NCI-H524 treated with DMSO at 0.1 percent for 48 hours (cell line): ENCODE measurements at places on chromosomes 5 and 9.
A peak's percentile ranks its signal among the peaks of the same experiment; 100 is the strongest.

DNA sequence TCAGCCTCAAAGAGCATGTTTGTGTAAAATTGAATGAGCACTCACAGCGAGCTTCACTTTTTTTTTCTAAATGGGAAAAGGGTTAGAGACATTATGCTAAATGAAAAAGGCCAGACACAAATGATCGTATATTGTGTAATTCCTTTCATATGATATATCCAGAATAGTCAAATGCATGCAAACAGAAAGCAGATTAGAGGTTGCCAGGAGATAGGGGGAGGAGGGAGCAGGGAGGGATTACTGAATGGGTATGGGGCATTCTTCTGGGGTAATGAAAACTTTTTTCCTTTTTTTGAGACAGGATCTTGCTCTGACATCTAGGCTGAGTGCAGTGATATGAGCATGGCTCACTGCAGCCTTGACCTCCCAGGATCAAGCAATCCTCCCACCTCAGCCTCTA is 47.1 kb downstream of the DMAC1 start:
- DNase-seq, result no peak

DNA sequence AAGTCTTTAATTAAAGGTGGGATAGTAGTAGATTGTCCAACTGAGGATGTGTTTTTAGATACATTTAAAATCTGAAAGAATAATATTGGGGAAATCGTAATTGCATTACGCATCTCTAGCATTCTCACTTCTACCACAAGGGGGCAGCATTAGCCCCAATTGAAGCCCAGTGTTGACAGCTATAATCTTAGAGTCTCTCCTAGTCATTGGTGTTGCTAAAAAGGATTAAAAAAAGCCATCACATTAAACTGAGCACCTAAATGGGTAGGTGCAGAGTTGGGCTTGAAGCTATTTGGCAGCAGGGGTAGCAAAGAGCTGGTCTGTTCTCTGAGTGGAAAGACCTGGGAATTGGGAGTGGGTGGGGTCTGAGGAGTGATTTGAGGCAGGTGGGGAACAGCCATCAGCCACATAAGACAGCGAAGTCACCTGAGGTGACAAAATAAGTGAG is 177.2 kb downstream of the OSTF1 start:
- no peak for DNase-seq

DNA sequence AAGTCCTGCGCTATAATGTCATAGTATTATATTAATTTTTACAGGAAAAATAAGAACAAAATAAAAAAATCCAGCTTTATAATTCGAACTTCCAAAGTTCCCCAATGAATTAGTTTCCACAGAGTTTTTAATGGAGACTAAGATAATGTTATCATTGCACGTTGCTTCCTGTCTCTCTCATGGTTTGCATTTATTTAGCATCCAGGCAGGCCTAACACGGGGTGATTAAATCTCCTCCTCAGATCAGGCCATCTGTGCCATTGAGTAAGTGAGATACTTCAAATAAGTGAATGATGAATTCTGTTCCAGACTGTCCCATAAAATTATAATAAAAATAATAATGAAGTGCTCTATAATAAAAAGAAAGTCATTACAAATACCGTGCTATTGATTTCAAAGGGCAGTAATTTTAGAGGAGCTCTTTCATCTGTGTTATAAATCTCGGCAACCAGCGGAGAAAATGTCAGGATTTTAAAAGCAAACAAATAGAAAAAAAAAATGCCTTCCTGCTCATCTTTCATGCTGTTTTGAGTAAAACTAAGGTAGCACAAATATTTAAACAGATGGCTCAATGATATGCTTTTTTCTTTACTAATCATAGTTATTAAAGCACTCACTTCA is 570.6 kb upstream of the ZNF608 start:
- peak; percentile 76 for DNase-seq

- no peak for DNase-seq
These were observed 388 bp downstream of the ANKS6 start for GRCh38 chr9:98795970-98796363.

DNA sequence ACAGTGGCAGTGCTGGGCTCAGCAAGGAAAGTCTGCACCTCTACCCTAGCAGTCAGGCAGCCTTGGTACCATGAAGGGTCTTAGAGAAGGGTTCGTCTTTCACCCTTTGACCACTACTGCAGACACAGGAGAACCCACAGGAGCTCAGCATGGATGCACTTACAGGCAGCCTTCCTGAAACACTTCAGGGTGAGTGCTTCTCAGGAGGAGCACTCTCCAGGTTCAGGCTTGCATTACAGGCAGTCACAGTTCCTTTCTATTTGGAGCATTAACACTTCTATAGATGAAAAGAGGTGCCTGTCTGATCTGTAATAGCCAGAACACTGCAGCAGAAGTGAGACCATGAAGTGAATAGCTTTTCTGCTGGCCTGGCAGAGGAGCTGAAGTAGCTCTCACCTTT is 8.7 kb upstream of the CYLC2 start:
- no peak for DNase-seq

DNA sequence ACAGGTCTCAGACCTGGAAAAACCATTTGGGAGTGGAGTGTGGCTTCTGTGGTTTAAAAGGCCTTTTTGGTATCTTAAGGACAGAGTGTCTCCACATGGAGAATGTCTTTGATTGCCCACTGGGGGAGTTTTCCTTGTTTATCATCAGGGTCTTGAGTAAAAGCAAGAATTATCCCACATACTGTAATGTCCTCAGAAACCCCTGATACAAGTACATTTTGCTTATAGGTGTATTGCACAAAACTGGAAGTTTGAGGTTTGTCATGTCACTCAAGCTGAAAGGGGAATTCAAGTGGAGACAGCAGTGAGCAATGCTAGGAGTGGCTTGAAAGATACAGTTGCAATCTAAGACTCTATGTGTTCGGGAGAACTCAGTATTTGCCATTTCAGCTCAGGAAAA is 62.7 kb upstream of the GRAMD2B start:
- DNase-seq, result no peak

DNA sequence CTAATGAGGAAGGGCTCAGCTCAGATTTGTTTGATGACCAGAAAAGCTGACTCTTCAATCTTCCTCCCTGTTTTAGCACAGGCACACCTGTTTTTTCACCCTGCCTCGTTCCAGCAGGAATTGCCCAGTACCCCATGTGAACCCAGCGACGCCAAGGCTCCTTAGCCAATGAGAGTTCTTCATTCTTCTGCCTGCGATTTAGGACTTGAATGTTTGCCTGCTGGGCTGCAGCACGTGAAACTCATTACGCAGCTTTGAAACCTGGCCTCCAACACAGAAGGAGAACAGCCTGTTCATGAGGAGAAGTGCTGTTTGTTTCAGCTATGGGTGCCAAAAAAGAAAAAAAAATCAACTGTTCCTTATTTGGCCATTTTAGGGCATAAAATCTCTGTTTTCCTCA is 315.5 kb downstream of the TRPM3 start:
- DNase-seq, result no peak

- DNase-seq, result no peak
These were observed 63.7 kb downstream of the MLLT3 start for GRCh38 chr9:20558566-20559016.

DNA sequence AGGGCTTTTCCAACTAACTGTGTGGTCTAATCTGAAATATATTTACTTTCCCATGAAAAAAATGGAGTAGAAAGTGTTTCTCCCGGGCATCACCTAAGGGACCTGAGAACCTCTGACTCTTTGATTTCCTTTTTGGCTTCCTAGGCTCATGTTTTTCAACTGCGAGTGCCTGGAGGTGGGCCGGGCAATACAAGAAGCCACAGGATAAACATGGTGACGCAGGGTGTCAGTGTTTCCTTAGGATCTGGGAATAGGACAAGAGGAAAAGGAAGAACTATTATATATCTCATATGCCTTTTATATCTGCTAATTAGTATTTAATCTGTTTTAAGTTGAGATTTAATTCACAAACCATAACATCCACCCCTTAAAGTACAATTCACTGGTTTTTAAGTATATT is 11.4 kb upstream of the LECT2 start:
- no peak for DNase-seq

- DNase-seq, result no peak
These were observed 1819.8 kb downstream of the MAT2B start for GRCh38 chr5:165325221-165325620.

DNA sequence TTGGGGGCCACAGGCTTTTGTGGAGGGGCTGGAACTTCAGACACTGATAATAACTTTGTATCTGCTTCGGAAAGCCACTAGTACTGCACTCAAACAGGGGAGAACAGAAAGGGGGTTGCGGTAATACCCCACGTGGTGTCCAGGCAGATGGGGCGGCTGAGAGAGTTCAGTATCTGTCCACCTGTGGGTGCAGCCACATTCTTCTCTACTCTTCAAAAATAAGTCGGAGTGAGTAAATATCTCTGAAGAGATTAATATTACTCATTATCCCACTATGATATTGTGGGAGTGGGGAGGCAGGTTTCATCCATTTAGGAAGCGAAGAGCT is 102.1 kb upstream of the SSBP2 start:
- peak; percentile 44 for DNase-seq

GRCh38 chr5:158486566-158486965 is 613.1 kb downstream of the EBF1 start:
- DNase-seq, result no peak

- peak; percentile 100 for DNase-seq
These were observed 21.4 kb upstream of the OTULINL start for GRCh38 chr5:14560091-14560595.

GRCh38 chr5:101517795-101518194 is 614.7 kb upstream of the ST8SIA4 start:
- no peak for DNase-seq

- no peak for DNase-seq
These were observed 139.6 kb downstream of the CMYA5 start for GRCh38 chr5:79829260-79829659.

- no peak for DNase-seq
These were observed 65.4 kb upstream of the SPOCK1 start for GRCh38 chr5:137564398-137564961.

DNA sequence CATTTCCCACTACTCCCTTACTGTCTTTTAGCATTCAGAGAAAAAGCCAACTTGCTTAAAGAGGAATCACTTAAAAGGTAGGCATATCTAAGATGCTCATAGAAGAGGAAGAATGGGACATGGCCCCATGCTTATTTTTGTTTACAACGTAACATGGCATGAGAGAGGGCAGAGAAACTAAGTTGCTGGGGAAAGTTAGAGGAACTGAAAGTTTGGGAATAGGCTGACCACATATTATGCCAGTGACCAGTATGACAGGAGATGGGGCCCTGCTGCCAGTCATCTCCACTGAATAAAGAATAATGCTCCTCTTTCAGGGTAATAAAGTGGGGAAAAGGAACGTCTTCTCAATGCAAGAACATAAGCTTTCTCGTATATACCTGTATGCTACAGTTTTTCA is 1.9 kb downstream of the PLPP6 start:
- no peak for DNase-seq

GRCh38 chr5:82259172-82259800 is 18.9 kb downstream of the RPS23 start:
- DNase-seq, result peak; percentile 27

DNA sequence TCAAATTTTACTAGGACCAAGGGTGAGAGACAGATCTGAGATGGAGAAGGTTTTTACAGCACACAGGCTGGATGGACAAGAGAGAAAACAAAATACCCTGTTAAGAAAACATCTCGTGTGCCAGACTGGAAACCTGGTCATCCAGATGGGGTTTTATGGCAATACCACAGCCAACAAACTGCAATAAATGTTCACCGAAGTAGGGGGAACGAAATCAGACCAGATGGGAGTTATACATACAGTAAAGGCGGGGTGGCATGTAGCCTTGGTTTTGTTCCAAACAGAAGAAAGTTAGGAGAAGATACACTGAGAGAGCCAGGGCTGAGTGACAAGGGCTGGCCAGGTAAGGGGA is 63.3 kb downstream of the DCP2 start:
- no peak for DNase-seq

GRCh38 chr9:38164659-38165221 is 95.7 kb upstream of the SHB start:
- DNase-seq, result no peak

DNA sequence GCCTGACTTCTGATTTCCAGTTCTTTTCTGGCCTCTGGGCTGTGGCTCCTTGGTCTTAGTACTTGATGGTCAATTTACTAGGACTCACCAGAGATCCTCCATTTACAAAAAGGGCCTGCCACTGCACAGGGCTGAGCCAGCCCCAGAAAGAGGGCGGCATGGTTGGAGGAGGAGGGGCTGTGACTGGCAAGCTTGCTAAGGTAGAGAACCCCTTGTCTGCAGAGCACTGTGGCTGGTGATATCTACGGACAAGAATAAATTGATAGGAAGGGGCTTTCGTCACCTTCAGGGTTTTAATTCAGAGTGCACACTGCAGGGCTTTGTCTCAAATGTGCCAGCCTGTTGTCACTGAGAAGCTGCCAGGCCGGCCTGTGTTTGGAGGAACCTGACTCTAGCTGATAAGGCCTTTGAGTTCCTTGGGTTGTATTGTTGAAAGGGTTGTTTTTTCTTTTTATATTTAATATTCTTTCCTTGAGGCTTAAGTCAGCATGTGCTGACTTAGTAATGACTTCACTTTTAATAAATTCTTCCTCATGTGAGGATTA is 15.1 kb downstream of the SLC22A5 start:
- no peak for DNase-seq

DNA sequence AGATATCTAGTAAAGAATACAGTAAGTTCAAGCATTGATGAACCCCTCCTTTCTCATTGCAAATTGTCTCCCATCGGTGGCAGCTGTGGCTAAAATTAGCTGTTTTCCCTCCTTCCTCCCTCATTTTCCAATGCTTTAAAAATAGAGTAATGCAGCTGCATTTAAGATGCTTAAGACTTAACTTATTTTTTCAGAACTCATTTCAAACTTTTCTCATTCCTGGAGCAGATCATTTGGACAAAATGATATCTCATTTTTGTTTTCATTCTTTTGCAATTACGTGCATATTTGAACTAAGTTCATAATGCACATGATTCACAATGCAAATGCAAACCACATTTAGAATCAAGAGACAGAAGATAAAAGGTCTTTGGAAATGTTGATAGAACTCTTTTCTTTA is 14.6 kb downstream of the HSPB3 start:
- DNase-seq, result no peak

GRCh38 chr5:138972836-138973235 is 97.7 kb upstream of the LRRTM2 start:
- no peak for DNase-seq

- DNase-seq, result peak; percentile 70
These were observed 6.0 kb upstream of the CCIN start for GRCh38 chr9:36163049-36163785.
